ENCODE measurements at places on chromosomes 16 and 17.

DNA sequence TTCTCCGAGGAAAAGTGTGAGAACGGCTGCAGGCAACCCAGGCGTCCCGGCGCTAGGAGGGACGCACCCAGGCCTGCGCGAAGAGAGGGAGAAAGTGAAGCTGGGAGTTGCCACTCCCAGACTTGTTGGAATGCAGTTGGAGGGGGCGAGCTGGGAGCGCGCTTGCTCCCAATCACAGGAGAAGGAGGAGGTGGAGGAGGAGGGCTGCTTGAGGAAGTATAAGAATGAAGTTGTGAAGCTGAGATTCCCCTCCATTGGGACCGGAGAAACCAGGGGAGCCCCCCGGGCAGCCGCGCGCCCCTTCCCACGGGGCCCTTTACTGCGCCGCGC is at the start of gene ERBB2:
Gene ERBB2 (plus strand): TSS at position 247 of the 330 bp plus-strand sequence. CDS start 175 bp downstream, outside the sequence.
- DNase-seq = no peak

- no peak for DNase-seq
Observed at GRCh38 chr16:19882646-19883045, 2.0 kb downstream of the GPRC5B start.

DNA sequence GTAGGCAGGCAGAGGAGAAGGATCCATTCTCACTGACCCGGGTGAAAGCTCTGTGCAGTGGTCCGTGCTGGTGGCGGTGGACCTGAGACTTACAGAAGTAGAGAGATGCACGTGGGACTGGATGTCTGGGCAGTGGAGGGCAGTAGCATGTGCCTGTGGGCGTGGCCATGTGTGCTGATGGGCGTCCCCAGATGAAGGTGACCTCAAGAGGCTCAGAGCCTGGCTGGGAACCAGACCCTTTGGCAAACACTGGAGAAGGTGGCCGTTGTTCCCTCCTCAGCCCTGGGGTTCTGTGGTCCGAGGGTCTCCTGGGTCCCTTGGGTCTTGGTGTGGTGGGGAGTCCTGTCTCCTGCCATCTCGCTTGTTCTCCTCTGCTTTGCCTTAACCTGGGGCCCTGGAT is 15.6 kb downstream of the WSCD1 start:
- DNase-seq = no peak

GRCh38 chr16:81676066-81676882 is 102.8 kb upstream of the PLCG2 start:
- no peak for DNase-seq

- DNase-seq = no peak
Observed at GRCh38 chr17:7001318-7001961, 5.6 kb downstream of the ALOX12 start.

- no peak for DNase-seq
Observed at GRCh38 chr17:39841134-39841683, 22.9 kb downstream of the IKZF3 start.

DNA sequence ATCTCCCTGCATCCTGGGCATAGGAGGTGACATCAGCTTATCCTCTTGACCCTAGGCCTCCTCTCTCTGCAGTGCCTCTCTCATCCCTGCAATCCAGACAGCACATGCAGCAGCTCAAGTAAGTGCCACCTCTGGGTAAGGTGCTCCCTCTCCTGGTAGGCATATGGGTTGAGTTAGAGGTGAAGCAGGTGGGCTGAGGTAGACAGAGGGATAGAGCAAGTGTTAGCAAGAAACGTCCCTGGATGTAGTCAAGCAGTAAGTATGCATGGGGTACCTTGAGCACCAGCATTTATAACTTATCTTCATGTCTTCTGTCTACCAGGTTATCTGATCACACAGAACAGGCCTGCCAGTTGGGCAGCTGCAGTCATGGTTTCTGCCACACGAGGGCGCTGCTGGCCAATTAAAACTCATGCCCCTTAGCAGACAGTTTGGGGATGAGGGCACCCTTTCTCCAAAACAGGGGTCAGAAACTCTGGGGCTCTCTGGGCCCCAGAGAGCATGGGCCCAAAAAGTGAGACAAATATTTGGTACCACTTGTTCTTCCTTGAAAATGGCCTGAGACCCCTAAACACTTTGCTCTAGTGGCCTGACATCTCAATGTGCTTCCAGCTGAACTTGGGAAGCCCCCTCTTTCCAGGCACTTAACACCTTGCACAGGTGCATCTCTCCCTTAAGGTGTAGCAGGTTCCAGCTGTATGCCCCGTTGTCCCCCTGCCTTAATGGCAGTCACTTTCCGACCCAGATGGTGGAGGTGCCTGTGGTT is 59.8 kb downstream of the NEUROD2 start:
- DNase-seq = no peak

- DNase-seq = no peak
Observed at GRCh38 chr16:58442547-58442946, 50.3 kb downstream of the GINS3 start.

GRCh38 chr17:77118251-77118928 is 22.4 kb upstream of the SEC14L1 start:
- DNase-seq = no peak

DNA sequence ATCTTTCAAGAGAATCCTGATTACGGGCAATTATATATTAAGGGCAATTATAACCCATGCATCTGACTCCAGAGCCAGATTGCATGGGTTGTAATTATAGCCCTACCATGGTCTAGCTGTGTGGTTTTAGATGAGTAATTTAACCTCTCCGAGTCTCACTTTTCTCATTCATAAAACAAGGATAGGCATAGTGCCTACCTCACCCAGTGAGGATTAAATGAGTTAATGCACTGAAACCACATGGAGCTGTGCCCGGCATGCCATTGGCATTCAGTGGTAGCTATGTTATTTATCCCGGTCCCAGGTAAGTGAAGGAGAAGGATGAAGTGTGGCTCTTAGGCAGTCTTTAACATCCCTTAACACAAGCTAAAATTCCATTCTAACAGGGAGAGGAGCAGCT is 6.3 kb downstream of the SNX20 start:
- DNase-seq = no peak

DNA sequence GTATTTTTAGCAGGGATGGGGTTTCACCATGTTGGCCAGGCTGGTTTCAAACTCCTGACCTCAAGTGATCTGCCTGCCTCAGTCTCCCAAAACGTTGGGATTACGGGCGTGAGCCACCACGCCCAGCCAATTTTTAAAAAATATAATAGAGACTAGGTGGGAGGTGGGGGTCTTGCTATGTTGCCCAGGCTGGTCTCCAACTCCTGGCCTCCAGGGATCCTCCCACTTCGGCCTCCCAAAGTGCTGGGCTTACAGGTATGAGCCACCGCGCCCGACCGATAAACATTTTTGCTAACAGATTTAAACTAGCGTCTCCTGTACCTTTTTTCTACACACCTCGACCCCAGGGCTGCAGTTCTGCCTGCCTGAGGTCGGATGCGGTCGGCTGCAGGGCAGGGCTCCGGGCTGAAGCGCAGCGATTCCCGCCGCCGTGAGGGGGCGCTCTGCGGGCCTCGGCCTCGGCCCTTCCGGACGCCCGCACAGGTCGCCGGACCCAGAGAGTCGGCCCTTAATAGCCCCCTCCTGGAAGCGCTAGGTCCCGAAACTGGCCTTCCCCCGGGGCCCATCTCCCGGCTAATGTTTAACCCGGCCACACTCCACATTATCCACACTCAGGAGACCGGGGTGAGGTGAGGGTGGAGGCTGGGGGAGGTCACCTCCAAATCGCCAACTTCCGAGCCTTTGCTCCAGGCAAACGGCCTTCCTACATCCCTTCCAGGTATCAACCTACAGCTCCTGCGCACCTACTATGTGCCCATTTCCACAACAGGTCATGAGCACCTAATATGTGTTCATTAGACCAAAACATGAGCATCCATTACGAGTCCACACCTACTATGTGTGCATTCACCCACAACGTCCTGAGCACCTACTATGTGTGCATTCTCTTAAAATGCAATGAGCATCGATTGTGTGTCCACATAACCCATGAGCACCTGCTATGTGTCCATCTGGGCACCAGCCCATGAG is 2.0 kb upstream of the GLIS2 start:
- no peak for DNase-seq

DNA sequence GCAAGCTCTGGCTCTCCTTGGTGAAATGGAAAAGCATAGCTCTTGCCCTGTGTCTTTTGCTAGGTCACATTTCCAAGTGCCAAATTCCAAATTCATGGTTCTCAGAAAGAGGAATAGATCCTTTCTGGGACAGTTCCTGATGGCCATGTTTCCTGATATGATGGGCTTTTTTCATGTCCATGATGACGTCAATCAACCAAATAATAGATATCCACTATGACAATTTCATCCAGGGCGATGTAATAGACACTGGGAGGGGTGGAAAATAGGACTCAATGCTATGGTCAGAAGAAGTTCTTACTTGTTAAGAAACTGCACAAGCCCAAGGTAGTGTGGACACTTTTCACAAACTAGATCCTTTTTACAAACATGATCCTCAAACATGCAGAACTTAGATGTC is 549 bp upstream of the KRT33A start:
- DNase-seq = no peak

DNA sequence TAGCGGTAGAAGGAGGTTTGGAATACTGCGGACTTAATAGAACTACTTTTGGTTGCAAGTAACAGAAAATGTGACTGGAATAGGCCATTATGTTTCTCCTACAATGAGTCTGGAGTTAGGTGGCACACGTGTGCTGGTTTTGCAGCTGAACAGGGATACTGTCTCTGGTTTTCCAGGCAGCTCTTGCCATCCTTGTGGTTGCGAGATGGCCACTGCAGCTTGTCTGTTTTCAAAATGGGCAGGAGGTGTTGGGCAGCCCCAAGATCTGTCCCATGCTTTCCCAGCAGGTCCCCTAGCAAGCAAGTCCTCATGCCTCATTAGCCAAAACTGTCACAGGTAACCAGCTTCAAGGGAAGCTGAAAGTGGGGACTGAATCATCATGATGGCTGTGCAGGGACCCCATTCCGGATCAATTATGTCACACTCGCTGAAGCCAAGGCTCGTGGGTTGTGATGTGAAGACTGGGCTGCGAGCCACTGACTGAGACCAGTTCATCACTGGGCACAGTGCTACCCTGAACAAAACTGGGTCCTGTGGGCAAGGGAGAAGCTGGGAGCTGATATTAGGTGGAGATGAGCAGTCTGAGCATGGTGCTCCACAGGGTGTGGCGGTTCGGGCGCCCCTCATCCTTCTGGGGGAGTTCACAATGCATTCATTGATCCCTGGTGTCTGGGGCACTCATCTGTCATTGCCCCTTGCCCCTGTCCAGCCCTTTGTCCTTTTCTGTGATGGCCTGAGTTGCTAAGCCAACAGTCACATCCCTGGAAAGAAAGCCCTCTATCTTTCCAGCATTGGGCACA is 82.1 kb downstream of the KSR1 start:
- DNase-seq = no peak

DNA sequence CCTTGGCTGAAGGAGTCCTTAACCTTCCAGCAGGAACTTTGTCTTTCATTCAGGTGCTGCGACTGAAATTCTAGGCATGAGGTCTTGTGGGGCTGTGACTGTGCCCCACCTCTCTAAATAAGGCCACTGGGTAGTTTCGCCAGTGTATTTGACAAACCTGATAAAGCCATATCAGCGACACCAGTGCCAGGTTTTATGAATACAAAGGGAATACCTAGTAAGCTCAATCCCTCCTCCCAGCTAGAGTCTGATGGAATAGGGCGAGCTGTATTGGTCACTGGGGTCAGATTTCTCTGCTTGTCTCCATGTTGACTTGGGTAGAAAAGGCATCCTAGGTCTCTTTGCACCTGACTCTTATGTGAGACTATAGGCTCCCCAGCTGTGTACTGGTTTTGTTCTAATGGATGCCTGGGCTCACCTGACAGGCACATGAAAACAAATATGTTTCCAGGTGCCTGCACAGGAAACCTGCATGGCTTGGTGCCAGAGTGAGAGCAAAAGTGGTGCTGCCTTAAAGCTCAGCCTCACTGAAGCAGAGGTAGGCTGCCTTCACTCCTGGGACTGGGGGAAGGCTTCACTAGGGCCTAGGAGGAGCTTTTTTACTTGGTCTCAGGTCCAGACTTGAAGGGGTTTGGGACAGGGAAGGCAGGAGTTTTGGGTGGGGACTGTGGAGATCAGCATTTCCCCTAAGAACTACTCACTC is 8.3 kb downstream of the SLC7A6 start:
- DNase-seq = no peak

GRCh38 chr16:27551036-27551435 is 1.1 kb downstream of the KATNIP start:
- DNase-seq = no peak

- no peak for DNase-seq
Observed at GRCh38 chr17:28105501-28105900, 63.0 kb downstream of the NLK start.

- DNase-seq = no peak
Observed at GRCh38 chr17:67679721-67680120, 38.0 kb upstream of the NOL11 start.

- no peak for DNase-seq
Observed at GRCh38 chr16:60651346-60651745, 1384.9 kb downstream of the CDH8 start.

DNA sequence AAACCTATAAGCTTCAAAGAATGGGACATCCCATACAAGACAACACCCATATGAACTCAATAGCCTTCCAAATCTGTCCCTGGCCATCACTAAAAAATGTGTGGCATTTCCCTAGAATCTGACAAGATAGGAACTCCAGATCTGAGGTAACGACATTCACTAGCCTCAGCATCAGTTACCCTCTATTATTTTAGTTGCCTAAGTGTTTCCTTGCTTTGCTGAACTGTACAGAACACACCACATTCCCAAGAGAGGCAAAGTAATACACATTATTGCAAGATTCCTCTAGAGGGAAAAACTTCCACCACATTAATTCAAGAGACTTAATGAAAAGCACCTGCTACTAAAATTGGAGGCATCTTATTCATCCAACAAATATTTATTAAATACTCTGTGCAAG is 5.0 kb downstream of the LSM12 start:
- no peak for DNase-seq

DNA sequence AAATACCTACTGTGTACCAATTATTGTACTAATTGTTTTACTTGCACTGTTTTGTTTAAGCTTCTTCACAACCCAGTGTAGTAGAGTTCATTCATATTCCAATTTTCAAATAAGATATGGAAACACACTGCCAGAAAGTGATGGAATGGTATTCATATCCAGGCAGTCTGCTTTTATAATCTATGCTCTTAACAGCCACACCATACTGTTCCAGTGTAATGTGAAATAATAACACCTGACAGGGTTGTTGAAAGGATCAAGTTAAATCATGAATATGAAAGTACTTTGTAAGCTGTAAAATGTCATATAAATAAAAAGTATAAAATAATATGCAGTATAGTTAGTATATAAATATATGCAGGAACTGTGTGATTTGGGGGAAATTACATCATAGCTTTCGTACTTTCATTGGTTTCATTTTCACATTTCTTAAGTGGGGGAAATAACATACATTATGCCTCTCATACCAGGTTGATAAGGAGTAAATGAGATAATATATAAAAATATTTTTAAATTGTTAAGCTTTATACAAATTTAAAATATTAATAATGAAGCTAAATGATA is 230.8 kb downstream of the TANC2 start:
- DNase-seq = no peak

All from cortex of kidney (tissue), 1 donor.